ENCODE measurements at places on chromosomes 3 and 15.

DNA sequence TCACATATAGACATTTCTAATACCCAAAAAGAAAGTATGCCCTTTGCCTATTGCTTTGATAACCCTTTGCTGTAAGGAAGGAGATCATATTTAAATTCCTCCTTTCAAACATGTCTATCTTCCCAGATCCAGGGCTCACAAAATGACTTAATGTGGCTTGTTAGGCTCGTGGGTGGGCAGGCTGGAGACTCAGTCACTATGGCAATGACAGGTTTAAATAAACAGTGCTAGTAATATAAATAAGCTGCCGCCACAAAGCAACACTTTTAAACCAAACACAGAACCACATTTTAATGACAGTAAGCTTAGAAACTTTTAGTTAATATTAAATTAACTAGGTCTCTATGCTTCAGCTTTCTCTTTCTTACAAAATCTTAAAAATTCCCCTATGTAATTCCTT is 616.0 kb upstream of the NAALADL2 start:
- no peak for DNase-seq

GRCh38 chr3:95899911-95900310 is 914.5 kb upstream of the EPHA6 start:
- DNase-seq: no peak

DNA sequence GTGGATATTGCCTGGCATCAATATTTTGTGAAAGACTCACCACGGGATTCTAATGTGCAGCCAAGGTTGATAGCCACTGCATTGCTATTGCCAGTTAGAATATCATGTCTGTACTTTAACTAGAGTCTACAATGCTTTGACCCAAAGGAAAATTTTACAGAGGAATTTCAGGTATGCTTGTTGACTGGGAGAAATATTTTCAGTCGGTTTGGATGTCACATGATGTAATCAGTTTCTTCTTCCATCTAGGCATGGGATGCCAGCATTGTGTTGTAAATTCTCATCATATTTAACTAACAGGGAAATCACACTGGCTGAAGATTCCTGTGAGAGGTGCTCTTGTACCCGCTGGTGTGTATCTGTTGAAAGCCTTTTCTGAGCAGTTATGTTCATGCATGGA is 508.9 kb upstream of the ADAMTS9 start:
- DNase-seq: no peak

DNA sequence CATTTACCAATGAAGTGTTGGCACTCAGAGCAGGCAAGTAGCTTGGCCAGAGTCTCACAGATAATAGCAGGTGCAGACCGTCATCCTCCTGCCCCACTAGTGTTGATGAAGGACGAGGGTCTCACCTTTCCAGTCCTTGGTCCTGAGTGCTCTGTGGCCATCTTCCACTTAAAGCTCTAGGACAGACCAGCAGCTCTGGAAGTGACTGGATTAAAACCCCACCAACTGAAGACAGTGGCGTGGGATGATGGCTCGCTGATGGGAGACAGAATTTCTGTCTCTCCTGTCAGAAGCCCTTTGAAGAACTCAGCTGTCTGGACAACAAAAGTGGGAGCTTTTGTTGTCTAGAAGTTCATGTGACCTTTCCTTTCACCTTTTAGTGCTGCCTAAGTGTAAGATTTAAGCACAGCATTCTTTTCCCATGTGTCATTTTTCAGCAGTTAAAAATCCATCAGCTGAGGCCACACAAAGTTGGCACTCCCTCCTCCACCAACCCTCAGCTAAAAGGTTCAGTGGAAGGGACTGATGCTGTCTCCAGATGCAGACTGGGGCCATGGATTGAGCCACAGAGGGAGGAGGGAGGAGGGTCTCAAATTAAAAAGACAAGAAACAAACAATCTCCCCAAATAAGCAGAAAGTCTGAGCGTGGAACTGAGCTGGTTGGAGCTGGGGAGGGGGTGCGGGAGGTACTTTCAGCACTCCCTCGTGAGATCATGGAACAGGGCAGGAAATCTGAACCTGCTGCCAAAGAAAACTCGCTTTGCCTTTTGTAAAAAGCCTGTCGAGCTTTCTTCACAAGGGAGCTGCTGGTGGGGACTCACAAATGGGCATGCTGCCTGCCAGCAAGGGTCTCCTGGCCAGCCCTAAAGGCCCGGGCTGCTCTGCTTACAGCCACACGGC is 148.5 kb upstream of the CTDSPL start:
- DNase-seq: no peak

DNA sequence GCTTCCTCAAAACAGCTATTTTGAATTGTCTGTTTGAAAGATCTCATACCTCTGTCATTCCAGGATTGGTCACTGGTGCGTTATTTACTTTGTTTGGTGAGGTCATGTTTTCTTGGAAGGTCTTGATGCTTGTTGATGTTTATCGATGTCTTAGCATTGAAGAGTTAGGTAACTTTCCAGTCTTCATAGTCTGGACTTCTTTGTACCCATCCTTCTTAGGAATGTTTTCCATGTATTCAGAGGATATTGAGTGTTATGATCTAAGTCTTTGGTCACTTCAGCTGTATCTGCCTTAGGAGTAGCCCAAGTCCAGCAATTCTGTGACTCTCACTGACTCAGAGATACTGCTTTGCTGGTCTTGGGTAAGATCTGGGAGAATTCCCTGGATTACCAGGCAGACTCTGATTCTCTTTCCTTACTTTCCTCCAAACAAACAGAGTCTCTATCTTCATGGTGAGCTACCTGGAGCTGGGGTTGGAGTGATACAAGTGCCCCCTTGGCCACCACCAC is 398.6 kb downstream of the ZIC4 start:
- no peak for DNase-seq

DNA sequence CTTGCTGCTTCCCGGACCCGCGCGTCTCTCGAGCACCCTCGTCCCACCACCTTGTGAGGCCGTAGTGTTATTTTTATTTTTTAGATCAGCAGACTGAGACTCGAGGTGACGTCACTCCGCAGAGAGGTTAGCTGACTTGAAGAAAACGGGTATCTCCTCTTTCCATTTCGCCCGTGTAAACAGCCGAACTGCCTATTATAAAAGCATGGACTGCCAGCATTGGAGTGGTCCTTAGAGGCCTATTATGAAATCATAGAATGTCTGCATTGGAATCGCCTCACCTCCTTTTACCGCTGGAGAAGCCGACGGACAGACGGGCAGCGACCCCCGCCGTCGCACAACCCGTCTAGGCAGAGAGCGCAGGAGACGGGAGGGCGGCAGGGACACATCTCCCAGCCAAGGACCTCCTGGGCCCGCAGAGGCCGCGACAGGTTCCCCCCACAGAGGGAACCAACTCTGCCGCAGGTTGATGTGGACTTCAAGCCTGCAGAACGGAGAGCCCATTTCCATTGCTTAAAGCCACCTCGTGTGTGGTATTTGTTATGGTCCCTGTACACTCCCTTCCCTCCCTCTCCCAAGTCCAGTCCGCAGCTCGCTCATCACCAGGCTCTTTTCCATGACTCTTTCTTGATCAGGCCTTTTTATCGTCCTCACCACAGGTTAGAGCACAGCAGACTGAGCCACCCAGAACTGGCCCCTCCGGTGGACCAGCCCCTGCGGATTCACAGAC is 540 bp upstream of the PPP1R2 start:
- DNase-seq: no peak

DNA sequence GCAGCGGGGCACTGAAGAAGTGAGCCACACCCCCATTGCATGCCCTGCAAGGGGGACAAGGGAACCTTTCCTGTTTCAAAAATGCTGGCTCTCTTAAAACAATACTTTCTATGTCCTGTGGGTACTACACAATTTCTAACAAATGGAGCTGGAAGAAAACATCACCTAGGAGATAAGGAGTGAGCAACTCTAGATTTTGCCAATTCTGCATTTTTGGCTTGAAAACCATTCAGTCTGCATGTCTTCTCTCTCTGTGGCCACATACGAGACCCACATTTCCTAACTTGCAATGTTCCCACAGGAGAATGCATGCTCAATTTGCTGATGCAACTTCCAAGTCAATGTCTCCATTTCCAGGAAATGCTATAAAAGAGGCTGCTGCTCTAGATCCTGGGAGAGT is 662.0 kb downstream of the SQOR start:
- no peak for DNase-seq

DNA sequence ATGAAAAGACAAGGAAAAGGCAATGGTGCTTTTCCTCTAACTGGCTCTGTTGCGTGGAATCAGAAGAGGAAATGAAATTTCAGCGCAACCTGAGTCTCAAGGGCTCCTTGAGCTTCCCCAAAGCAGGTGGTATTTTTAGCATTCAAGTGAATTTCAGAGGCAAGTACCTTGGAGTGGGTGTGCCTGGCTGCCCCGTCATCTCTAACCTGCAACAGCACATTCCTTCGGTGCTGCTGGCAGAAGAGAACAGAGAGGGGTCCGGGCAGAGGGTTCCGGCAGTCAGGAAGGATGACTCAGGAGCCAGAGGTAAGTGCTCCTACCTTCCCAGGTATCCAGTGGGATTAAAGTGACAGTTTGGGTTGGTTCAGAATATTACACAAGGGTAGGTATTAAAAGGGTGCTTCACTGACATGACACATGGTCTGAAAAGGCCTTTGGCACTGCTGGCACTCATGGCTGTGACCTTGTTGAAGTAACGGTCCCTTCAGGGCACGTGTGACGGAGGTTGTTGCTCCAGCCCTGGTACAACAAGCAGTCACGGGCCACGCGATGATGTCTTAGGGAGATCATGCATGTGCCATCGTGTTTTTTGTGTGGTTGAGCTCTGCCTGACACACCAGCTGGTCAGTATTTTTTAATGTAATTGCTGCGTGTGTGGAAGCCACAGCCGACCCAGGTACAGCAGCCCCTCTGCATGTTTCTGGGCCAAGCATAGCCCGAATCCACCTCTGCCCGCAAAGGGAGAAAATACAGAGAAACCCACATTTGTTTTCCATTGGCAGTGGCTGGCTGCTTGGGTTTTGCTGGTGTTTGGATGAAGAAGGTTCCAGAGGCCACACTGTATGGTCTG is 75.7 kb downstream of the LRRK1 start:
- no peak for DNase-seq

GRCh38 chr3:1600700-1601418 is 497.8 kb upstream of the CNTN4 start:
- DNase-seq: no peak

- DNase-seq: no peak
These were observed 1162.6 kb downstream of the ROBO1 start for GRCh38 chr3:78605178-78605577.

DNA sequence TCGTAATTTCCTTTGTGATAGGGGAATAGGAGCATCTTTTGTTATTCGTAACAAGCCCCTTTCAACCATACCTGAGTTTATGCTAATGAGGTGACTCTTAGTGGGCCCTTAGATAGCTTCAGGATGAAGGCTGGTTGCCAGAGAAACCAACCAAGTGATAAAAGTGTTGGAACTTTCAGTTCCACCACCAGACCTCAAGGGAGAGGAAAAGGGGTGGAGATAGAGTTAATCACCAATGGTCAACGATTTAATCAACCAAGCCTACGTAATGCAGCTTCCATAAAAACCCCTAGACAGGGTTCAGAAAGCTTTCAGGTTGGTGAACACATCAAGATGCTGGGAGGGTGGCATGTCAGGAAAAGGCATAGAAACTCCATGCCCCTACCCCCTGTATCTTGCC is 33.0 kb downstream of the HERC1 start:
- DNase-seq: no peak

DNA sequence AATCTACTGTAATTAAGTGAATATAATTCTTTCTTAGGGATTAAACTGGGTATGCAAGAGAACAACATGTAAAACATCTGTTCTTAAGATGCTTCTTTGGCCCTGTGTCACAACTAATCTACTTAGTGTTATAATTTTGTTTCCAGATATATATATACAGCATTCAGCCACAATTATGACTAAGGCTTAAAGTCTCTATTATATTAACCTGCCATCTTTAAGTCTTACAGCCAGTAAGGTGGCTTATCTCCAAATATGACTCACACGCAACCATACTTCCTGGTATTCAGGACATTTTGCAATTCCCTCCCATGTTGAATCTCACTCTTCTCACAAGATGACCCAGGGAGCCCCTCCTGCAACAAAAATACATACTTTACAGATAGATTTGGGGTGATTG is 6.6 kb upstream of the KBTBD8 start:
- no peak for DNase-seq

GRCh38 chr3:284322-284721 is 87.8 kb downstream of the CHL1 start:
- DNase-seq: no peak

GRCh38 chr3:11436775-11437174 is 164.6 kb downstream of the ATG7 start:
- DNase-seq: no peak

- no peak for DNase-seq
These were observed 27.7 kb downstream of the CCDC13 start for GRCh38 chr3:42745291-42745745.

- no peak for DNase-seq
These were observed 5.2 kb downstream of the GCSAM start for GRCh38 chr3:112127522-112128494.

- no peak for DNase-seq
These were observed 653.0 kb downstream of the DIPK2A start for GRCh38 chr3:144624656-144625055.

DNA sequence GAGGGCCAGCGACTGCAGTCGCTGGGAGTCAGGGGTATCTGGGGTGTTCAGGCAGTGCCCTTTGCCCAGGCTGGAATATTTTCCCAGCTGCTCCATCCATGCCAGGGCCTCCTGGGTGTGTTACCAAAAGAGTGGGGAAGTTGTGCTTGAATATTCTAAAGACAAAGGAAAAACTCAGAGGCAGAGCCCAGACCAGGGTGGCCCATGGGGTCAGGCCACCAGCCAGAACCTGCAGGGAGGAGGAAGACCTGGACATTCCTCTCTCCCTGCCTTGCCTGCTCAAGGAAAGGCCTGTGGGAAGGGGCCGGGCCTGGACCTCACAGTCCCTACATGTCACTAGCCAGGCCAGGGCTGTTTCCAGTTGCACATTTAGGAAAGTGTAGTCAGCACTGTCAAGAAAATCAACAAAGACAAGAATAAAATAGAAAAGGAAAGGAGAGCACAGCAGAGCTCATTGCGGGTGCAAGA is 16.0 kb upstream of the KLF15 start:
- DNase-seq: no peak

GRCh38 chr3:114668099-114668498 is 374.3 kb downstream of the TIGIT start:
- no peak for DNase-seq

DNA sequence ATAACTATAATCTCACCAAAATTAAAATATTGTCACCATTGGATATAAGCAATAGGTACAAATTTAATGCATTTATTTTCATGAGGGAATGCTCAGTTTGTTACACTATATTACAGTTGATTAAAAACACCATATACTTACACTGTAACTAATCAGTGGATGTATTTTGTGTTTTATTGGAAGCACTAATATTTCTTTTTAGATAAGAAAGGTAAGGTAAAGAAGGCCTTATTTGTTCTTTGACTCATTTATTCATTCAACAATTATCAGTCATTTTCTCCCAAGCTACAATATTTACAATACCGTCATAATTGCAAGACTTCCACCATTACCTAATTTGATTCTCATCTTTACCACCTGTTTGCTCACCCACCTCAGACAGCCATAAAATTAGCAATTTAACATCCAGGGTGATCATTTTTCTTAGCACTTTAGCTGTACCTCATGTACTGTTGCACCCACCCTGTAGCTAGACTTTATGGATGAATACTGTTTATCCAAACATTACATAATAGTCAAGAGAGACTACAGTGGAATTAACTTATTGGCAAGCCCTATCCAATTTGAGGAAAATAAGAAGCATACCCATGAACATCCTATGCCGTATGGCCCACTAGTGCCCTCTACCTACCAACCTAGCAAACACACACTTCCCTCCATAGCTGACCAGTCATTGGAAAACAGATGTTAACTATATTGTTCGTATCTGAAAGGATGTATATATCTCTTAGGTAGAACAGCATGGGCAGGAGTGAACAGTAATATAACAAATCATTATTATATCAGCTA is 229.6 kb downstream of the BBX start:
- no peak for DNase-seq
